Left colon (tissue), 2 donors: ENCODE measurements at places on chromosomes 16 and 17. TPM values are rescaled to one million over a fixed set of nuclear protein-coding genes. Genes with fewer than 3 reads are reported as not detected.

The PPL gene
- 14.7 TPM for total RNA-seq

The RAB26 gene
- 27.2 TPM for total RNA-seq

The CRYBA1 gene
- total RNA-seq: not detected

DNA sequence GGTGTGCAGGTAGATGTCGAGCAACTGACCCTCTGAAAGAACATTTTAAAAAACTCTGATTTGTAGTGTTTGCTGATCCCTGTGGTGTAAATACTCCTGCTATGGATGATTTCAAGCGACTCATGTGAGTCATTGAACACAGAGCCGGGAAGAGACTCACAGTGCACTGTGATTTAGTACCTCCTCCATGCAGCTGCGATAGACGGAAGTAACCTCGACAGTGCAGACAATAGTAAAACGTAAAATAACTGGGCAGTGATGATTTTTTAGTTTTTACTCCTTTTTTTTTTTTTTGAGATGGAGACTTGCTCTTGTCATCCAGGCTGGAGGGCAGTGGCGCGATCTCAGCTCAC, 8.7 kb downstream of the TBX21 start:
- DNase-seq: no peak

DNA sequence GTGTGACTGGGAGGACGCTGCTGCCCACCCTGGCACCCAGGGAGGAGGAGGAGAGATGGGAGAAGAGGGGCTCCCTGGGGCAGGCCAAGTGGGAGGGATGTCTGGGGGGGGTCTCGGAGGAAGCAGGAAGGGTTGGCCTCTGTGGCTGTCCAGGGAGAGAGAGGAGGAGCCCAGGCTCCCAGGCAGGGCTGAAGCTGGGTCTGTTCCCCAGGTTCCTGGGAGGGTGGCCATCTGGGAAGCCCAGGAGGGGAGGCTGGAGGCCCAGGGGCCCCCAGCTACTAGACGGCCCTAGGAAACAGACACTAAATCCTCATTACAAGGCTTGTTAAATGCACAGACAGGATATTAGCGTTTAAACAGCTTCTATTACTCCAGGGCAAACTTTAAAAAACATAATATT, 139.8 kb downstream of the ENGASE start:
- DNase-seq: no peak

DNA sequence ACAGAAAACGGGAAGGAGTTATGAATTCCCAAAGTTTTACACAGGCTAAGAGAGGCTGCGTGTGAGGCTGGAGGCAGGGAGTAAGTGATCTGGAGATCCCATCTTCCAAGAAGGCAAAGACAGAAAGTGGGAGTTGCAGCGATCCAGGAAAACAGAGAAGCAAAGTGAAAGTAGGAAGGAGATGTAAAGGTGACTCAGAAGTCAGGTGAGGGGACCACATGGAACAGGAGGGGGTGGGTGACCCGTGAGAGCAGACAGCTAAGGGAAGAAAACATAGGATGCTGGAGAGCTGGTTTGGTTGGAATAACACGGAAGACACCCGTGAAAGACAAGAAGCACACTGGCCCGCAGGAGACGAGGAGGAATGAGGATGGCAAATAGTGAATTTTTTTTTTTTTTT, 1.3 kb downstream of the ALOX12 start:
- DNase-seq: no peak

DNA sequence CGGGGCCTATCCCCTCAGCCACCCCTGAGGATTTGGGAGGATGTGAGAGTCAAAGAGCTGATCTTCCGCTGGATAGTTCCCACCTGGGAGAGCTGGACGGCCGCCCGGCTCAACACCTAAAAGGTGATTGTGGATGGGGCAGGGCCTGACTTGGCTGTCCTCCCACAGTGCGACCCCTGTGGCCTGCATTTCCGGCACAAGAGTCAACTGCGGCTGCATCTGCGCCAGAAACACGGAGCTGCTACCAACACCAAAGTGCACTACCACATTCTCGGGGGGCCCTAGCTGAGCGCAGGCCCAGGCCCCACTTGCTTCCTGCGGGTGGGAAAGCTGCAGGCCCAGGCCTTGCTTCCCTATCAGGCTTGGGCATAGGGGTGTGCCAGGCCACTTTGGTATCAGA, 4.5 kb downstream of the BCL6B start:
- DNase-seq: no peak

DNA sequence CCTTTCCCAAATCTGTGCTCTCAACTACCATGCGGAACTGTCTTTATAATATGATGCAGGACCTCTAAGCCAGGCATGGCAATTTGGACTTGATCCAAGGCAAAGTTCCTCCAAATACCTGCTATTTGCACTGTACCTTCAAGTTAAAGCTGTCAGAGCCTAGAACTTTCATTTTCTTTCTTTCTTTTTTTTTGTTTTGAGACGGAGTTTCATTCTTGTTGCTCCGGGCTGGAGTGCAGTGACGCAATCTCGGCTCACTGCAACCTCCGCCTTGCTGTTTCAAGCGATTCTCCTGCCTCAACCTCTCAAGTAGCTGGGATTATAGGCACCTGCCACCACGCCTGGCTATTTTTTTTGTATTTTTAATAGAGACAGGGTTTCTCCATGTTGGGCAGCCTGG, 51.7 kb downstream of the ARHGAP27 start:
- DNase-seq: no peak

DNA sequence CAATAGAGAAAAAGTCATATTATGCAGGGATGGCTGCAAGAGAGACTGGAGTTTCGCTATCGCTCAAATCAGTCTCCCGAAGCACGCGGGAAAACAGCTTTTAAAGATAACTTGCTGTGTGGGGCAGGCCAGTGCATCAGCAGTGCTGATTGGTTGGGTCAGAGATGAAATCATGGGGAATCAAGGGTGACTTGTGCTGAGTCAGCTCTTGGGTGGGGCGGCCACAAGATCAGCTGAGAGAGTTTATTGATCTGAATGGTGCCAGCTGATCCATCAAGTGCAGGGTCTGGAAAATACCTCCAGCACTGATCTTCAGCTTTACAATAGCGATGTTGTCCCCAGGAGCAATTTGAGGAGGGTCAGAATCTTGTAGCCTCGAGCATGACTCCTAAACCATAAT, 430.5 kb downstream of the RBFOX1 start:
- no peak for DNase-seq

GRCh38 chr17:48791128-48792032, 25.6 kb downstream of the TTLL6 start:
- DNase-seq: peak; percentile 93

DNA sequence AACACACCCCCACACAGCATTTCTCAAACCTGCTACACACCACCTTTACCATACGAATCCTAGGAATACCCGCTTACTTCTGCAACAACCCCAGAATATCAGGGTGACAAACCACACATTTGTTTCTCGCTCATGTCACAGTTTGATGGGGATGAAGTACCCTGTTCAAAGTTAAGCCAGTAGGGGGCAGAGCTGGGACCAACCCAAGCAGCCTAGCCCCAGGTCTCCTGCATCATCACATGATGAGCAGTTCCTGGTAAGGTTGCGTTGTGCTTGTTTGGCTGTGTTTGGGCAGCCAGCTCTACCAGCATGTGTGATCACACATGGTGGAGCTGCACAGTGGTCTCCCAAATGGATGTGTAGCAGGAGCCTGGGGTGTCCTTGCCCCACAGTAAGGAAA, 103.6 kb upstream of the C16orf82 start:
- no peak for DNase-seq
